Hematopoietic multipotent progenitor cell (in vitro differentiated cells): ENCODE measurements at places on chromosomes 16 and 17.

DNA sequence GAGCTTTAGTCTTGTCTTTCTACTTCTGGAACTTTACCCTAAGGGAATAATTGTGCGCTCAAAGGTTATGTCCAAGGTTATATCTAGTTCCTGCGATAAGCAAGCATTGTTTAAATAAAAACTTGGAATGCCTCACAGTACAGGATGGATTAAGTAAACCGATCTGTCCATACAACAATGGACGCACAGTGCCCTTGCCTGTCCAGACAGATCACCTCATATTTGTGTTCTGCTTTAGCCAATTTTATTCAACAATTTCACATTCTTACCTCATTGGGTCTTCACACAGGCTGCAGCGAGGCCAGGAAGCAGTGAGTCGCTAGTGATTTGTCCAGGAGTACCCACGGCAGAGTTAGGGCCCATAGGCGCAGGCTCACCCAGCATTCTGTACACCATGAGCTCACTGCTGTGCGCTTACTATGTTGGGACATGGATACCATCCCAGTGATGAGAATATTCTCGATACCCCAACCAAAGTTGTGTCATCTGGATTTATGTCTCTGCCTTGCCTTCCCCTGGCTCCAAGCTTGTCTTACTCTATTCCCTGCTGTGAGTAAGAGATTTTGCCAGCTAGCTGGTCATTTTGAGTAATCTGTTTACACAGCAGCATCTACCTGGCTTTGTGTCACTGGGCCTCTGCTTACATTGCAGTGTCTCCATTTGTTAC is 39.8 kb downstream of the USP43 start:
- no peak for DNase-seq

GRCh38 chr17:74055508-74056160 is 147.8 kb upstream of the RPL38 start:
- DNase-seq = no peak

DNA sequence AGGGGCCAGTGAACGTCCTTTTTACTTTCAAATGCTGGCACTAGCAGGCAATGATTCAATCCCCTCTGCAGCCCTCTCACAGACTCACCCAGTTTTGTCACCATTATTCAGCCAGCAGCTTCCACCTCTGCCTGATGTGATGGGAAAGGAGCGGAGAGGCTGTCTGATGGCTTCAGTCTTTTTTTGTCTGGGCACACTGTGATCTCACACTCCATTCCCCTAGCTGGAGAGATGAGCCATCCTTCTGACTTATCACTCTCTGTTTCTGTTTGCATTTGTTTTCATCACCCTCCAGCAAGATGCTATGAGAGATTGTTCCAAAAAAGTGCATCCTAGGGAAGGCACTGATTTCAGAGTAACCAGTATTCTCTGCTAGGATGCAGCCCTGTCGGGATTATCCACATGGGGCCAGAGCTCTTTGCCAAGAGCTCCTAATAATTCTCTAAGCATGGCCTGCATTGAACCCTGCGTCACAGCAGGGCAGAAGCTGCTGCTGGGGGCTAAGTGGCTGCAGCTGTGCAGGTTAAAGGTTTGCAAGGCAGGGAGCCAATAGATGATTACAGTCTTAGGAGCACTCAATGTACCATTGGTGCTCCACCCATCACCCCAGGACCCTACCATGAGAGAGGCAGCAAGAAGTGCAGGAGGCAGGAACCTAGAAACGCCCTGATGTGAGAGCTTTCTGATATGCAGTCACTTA is 236.1 kb upstream of the C16orf82 start:
- no peak for DNase-seq

- no peak for DNase-seq
Observed at GRCh38 chr17:52287611-52288010, 129.1 kb upstream of the CA10 start.

- DNase-seq = no peak
Observed at GRCh38 chr16:89189358-89190025, 10.8 kb downstream of the SLC22A31 start.

- DNase-seq = no peak
Observed at GRCh38 chr17:21007646-21008045, 35.2 kb downstream of the USP22 start.

DNA sequence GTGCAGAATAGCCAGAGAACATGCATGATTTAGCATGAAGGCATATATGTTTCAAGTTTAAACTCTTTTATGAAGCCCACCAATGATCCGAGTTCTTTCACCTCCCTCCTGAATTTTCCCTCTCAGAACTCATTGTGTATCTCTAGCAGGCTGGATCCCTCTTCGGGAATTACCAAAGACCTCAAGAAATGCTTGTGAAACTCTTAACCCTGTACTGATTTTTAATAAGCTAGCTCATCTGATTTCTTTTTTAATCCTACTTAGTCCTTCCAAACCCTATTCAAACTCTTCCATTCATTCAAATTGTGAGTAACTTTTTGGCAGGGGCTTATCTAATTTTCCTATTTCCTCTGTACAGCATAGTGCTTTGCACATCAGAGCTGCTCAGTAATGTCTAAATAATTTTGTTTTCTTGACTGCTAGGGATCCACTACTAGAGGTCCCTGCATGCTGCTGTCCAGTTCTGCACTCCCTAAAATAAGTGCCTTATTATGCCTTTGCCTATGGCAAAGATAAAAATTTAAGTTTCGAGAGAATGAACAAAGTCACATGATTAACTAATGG is 723.8 kb downstream of the CDH11 start:
- DNase-seq = no peak

DNA sequence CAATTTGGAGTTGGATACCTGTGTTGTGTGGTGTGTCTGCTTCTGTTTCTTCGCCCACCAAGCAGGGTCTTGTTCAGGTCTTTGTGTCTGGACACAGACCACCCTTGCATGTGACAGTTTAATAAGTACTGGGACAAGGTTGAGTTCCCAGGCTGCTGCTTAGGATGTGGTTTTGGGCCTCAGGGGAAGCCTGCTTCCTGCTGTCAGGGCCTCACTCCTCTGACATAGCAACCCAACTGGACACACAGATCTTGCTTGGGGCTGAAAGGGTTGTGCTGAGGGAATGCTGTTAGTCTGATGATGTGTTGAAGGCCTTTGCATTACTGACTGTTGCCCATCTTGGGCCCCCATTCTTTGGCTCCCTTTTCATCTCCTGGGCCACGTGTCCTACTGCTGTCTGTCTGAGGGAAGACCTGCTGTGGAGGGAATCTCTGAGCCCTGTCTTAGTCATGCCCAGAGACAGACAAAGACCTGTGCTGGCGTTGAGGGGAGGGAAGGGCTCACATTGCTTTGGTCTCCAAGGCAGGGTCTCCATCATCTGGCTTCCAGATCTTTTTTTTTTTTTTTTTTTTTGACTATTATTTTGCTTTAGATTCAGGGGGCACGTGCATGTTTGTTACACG is 4.7 kb upstream of the TGFB1I1 start:
- no peak for DNase-seq

DNA sequence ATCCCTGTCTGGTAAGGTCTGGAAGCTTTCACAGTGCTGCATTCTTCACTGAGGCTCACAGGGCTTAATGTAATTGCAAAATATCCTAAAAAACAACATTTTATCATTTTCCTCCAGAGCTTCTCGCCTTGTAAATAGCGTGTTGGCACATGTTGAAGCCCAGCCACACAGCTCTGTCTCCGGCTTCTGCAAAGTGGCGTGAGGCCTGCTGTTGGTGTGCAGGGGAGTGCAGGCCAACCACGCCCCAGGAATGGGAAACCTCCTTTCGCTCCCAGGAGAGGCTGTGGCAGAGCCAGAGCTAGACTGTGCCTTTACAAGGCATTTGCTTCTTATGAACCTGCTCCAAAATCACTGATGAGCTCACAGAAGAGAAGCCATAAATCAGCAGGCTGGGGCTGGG is 248.2 kb upstream of the MAF start:
- DNase-seq = no peak

DNA sequence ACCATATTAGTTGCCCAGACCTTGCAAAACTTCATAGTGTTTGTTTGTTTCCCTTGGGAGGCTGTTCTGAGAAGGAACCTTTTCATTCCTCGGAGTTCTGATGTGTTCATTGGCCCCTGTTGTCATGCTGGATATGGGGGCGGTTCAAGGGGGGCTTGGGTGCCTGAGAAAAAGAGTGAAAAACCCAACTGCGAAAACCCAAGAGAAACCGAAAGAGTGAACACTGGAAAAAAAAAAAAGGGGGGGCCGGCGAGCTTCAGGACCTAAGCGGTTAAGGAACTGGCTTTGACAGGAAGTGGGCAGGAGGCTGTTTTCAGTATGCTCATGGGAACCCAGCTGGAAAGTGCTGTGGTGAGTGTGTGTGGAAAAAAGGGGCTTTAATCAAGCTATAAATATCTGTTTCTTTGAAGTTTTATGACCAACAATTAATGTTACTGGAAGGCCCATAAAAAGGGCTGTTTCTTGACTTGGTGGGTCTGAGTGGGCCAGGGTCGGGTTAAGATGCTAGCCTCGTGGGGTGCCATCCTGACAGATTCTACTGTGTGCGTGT is 510.7 kb downstream of the MAF start:
- peak; percentile 90 for DNase-seq

- DNase-seq = no peak
Observed at GRCh38 chr17:5975661-5976060, 94.5 kb upstream of the WSCD1 start.

GRCh38 chr17:65155622-65156021 is 18.5 kb downstream of the RGS9 start:
- no peak for DNase-seq

- DNase-seq = no peak
Observed at GRCh38 chr16:87233928-87234327, 83.3 kb downstream of the C16orf95 start.

DNA sequence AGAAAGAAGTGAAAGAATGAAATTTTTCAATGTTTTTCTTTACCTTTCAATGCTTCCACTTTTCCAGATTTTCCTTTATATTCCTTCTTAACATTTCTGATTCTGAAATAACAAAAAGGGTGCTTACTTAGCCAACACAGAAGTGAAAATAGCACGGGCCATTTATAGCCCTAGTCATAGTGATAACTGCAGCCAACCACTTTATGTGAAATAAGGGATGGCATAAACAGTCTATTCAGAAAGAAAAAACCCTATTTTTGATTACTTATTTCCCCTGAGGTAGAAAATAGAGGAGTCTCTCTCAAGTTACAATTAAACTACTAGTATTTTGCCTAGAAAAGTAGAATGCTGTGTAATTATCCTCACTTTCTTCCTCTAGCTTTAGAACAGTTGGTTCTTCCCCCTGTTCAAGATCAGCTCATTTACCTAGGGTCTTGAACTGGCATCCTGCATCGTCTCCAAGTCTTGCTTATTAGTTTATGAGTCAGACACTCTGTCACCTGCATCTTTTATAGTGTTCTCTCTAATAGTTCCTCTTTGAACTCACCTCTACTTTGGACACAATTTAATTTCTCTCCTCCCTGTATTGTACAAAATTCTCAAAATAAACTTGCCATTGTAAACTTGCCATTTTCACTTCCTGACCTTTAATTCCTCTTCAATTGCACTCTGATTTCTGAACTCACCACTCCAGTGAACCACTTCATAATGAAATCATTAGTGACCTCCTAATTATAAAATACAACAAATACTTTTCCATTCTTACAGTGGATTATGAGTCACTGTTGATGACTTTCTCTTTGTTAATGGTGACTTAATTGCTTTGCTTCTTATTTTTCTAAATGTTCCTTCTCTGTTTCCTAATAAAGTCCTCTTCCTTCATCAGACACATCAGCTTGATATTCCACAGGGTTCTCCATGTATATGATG is 23.6 kb downstream of the ABCA6 start:
- no peak for DNase-seq

GRCh38 chr17:1227917-1228780 is 42.1 kb upstream of the BHLHA9 start:
- no peak for DNase-seq

- DNase-seq = no peak
Observed at GRCh38 chr16:70663524-70664324, 17.4 kb downstream of the IL34 start.

DNA sequence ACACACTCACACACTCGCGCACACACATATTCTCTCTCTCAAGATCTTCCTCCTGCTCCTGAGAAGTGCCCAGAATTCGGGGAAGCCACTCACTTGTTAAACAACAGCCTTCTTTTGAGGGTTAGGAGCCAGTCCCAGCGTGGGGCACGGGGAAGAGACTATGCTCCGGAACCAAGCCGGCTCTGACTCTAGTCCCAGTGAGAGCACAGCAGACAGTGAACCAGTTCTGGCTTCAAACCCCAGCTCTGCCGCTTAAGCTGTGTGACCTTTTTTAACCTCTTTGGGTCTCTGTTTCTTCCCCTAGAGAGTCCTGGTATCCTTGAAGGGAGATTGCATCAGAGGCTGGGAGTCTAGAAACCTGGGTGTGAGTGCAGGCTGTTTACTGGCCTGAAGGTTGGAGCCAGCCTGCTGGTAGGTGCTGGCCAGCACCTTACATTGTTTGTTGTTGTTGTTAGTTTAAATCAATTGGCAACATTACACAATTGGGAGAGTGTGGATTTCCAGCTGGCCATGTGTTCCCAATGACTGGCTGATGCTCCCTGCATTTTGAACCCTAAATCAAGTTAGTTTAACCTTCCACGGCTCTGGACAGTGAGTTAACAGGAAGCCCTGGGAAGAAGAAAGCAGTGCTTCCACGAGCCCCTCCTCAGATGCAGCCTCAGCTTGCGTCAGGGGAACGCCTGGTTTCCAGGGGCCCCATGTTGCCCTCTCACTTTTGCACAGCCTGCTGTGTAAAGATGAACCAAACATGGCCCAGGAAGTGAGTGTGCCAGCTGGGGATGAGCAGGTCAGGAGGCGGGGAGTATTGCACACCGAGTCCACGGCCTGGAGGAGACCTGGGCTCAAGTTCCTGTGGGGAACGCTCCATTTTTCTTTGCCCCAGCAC is 71.5 kb downstream of the GAS7 start:
- DNase-seq = no peak

- DNase-seq = no peak
Observed at GRCh38 chr16:79124016-79124756, 476.4 kb downstream of the MAF start.

GRCh38 chr17:38449364-38449763 is 21.1 kb downstream of the ARHGAP23 start:
- DNase-seq = no peak

- no peak for DNase-seq
Observed at GRCh38 chr17:20280851-20281250, 186.5 kb downstream of the LGALS9B start.

GRCh38 chr16:85074225-85074914 is 37.9 kb downstream of the CIBAR2 start:
- no peak for DNase-seq

DNA sequence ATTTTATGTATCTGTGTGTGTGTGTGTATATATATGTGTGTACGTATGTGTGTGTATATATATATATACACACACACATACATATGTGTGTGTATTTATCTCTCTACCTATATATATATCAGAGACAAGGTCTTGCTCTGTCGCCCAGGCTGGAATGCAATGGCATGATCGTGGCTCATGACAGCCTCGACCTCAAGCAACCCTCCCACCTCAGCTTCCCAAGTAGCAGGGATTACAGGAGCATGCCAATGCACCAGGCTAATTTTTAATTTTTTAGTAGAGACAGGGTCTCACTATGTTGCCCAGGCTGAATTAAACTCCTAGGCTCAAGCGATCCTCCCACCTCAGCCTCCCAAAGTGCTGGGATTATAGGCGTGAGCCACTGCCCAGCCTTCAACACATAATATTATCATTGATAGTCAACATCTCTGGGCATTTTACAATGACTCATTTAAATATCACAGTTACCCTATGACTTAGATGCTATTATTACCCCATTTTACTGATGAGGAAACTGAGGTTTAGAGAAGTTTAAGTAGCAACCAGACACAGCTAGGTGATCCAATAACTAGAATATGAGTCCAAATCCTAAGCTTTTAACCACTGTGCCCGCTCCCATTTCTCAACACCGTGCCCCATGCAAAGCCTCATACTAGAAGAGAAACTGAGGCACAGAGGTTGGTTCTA is 24.3 kb downstream of the G6PC3 start:
- no peak for DNase-seq
